ENCODE measurements at places on chromosomes 2 and 18. TPM values are rescaled to one million over a fixed set of nuclear protein-coding genes. Genes with fewer than 3 reads are reported as not detected.

SLC16A14 gene
- 14.2 TPM for total RNA-seq

NEB gene
- total RNA-seq: 0.77 TPM

ANKZF1 gene
- 36.4 TPM for total RNA-seq

B4GALT6 gene
- 40.0 TPM for total RNA-seq

ADGRF3 gene
- 0.77 TPM for total RNA-seq

DLX2 gene
- 22.6 TPM for total RNA-seq

LIMS3 gene
- total RNA-seq: 1.2 TPM

PNO1 gene
- total RNA-seq: 20.3 TPM

GCG gene
- total RNA-seq: 0.27 TPM

DNA sequence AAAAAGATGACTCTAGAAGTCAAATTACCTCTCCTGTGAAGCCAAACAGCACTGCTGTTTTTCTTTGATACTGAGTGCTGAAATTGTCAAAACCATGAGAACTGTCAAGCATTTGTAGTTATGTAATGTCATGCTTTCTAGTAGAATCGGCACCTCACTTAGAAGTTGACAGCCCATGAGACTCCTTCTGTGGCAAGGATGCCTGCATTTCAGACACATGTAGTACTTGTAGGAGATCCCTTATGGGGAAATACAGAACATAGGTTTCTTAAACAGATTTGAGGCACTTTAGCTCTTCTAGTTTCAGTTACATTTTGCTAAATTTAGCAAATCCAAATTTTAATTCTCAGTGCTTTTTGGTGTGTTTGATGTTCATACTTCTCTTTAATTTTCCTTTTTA is 15.7 kb downstream of the ZNF407 start:
- no peak for DNase-seq

DNA sequence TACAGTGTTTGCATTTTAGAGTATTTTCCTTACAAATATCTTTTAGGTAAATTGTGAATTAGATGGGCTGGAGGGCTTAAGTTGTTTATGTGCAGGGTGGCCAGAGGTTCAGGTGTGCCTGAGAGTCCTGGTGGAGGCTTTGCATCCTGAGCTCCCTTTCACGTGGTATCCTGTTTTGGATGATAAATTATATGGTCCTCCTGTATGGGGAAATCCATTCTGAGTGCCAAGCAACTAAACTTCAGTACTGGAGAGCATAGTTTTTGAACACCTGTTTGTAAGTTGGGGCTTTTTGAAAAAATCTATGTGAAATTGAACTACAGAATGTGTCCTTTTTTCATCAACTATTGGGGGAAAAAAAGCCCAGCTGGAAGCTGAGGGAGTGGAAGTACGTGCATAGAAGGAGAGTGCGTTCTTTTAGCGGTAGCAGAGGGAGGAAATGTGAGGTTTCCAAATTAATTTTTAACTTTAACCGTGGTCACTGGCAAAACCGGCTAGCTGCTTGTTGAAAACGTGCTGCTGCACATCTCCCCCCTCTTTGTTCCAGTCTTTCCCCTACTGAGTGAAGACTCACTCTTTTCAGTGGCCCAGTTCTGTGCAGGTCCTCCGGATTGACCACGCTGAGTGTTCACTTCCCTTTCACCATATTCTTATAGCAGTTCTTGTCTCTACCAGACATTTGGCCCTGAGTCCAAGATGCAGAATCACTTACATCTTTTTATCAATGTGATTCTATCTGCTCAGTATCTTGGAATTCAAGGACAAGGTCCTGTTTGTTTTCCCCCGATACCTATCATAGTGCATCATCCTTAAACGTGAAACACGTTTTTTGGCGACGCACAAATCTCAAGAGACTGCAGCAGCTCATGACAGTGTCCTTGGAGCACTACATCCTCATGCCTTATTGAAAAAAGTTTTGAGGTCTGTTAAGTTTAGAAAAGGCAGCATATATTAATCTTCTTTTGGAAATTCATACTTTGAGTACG is 15.3 kb downstream of the CNOT11 start:
- DNase-seq: no peak

- DNase-seq: no peak
These were observed 64.1 kb downstream of the SMAD7 start for GRCh38 chr18:48886520-48887293.

GRCh38 chr18:62566199-62566598 is 43.4 kb downstream of the ZCCHC2 start:
- DNase-seq: no peak

- DNase-seq: no peak
These were observed 1.3 kb upstream of the ALPI start for GRCh38 chr2:232454630-232455029.

DNA sequence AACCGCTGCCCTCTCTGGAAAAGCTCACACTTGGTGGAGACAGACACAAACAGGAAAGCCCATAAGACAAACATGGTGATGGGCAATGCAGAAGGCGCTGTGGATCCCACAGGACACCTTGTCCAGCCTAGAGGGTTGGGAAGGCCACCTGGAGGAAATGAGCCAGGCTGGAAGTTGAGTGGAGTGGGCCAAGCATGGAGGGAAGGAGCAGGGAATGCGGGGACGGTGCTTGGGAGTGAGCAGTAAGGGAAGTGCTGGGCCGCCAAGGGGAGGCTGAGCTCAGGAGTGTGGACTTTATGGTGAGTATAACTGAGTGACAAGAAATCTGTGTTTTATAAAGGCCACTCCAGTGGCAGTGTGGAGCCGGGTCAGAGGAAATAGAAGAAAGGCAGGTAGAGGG is 2.8 kb upstream of the GRHL1 start:
- DNase-seq: no peak

All from neural crest cell (in vitro differentiated cells).